Amniotic stem cell (primary cell): ENCODE measurements at places on chromosomes 16 and 17.

DNA sequence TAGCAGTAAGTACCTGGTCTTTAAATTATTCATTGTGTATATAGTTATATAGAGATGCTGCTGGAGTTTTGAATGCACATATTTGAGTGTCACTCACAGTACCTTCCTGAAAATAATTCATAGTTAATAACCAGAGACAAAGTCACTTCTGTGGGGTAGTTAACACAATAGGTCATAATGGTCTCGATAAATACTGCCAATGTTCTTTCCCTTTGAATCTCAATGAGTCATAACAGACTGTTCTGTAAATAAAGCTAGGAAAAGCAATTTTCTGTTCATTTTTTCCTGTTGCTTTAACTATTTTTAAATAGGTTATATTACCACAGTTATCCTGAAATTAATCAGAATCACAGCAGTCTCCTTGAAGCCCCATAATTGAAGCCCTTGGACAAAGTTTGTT lies 87.2 kb downstream of the MAP2K4 start:
- DNase-seq: no peak

DNA sequence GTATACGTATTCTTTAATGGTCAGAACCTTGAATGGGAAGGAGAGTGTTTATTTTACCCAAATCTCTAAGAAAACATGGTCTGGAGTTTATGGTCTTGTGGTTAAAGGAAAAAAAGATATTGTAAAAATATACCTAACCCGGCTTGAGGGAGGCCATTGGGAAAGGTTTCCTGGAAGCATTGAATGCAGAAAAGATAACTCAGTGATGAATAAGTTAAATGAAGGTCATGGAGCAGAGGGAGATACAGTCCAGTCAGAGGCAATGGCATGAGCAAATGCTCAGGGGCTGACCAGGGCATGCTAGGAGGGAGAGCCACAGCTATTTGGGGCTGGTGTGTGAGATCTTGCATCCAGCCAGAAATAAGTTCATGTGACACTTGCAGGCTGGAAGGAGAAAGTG lies 430.4 kb upstream of the CDH5 start:
- no peak for DNase-seq

DNA sequence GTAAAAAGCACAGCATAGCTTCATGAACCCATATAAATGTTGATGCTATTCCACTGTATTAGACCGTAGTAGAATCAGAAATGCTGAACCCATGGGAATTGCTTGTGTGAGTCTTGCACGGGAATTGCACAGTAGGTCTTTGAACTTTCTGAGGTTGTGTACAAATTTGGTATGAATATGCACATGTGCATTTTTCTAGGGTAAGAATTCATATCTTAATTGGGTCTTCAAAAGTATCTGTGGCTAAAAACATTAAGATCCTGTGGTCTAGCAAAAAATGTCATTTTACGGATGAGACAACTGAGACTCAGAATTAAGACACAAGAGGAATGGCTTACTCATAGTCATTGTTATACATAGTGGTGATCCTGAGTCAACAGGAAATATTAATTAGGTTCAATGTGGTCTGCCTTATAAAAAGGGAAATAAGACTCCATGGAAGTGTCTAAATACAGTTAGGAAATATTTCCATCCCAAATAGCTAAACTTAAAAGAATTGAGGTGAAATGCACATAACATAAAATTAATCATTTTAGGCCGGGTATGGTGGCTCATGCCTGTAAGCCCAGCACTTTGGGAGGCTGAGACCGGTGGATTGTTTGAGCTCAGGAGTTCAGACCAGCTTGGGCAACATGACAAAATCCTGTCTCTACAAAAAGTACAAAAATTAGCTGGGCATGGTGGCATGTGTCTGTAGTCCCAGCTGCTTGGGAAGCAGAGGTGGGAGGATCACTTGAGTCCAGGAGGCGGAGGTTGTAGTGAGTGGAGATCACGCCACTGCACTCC lies 22.8 kb downstream of the TAOK1 start:
- DNase-seq: no peak

DNA sequence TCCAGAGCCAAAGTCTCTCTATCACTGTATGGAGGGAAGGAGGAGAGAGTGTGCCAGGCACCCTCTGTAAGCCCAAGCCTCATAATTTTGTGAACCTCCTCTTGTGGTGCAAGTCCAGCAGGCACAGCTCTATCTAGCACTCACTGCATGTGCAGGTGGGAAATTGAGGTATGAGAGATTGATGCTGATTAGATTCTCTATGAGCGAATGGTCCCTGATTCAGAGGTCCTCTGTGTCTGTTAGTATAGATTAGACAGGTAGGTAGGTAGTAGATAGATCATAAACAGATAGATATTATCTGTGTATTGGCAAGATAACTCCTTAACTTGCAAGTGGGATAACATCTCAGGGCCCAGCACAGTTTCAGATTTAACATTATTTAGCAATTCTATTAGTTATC lies 209.5 kb downstream of the CNTNAP4 start:
- no peak for DNase-seq

- DNase-seq: no peak
These were observed 10.3 kb downstream of the KNOP1 start for GRCh38 chr16:19707569-19708295.
